HS-5 (cell line): ENCODE measurements at places on chromosomes 5 and 9.

- no peak for DNase-seq
Measured at GRCh38 chr5:180491496-180491895, 2.7 kb upstream of the CNOT6 start.

DNA sequence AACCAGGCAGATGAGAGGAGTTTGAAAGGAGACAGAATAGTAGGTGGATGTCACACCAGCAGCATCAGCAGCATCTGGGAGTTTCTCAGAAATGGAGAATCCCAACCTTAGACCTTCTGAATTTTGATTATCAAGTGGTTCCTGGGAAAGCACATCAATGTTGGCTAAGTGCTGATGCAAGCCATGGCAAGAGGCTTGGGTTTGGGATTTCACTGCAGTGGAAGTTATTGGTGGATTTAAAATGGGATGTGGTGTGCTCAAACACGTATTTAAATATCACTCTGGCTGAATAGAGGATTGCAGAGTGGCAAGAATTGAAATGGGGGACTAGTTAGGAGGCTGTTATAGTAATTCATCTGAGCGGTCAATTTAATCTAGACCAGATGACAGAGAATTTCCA lies 387.8 kb upstream of the WWC1 start:
- no peak for DNase-seq

- DNase-seq: no peak
Measured at GRCh38 chr5:163496286-163496685, 9.1 kb upstream of the MAT2B start.

DNA sequence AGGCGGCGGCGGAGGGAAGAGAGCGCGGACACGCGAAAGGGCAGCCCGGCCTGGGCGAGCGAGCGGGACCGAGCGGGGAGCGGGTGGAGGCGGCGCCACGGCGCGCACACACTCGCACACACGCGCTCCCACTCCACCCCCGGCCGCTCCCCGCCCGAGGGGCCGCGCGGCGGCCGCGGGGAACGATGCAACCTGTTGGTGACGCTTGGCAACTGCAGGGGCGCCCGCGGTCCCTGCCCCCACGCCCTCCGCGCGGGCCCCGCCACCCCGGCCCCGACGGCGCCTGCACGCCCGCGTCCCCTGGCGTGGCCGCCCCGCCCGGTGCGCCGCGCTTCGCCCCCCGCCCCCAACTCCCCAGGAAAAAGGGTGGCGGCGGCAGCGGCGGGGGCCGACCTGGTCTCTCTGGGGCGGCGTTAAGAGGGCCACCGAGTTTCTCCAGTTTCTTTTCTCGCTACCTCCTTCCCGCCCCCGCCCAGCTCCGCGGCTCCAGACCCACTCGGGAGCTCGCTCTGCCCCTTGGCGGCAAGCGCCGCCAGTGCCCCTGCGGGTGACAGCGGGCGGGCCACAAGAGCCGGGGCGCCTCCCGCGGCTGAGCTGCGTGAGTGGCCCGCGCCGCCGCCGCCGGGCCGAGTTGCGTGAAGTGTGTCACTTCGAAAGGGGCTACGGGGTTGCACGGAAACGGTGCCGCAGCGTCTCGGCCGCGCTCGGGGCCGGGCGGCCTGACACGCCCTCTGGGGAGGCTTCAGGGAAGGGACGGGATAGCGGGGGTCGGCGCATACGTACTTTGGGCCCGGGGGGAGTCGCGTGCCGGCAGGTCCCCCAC lies at the start of gene NR3C1:
Gene NR3C1, minus strand, starts transcription at position 94 of the 823 bp plus-strand sequence. CDS start 2,847 bp downstream, outside the sequence.
- DNase-seq: no peak
